Amniotic epithelial cell (primary cell): ENCODE measurements at places on chromosomes 2 and 18.

DNA sequence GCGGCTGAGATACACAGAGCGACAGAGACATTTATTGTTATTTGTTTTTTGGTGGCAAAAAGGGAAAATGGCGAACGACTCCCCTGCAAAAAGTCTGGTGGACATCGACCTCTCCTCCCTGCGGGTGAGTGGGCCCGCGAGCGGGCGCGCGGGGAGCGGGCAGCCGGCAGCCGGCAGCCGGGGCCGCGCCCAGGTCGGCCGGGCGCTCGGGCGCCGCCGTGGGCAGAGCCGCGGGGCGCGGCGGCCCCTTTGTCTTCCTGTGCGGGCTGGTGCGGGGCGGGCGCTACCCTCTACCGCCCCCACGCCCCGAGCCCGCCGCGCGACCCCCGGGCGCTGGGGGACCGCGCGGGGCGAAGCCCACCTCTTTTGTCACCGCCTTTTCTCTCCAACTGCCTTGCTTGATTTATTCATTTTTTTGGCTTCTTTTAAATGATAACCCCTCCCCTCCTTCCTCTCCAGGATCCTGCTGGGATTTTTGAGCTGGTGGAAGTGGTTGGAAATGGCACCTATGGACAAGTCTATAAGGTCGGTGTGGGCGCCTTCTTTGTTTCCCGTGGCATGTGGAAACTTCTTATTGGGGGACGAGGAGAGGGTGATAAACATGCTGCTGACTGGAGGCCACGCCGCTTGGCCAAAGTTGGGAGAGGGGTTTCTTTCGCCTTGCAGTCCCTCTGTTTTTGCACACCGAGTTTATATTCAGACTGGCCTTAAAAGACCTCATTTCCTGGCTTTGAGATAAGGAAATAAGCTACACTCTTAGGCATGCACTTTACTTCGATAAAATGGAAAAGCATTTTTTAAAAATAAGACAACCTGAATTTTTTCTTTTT, 722 bp downstream of the MAP4K4 start:
- DNase-seq = peak; percentile 24

- DNase-seq = no peak
Measured at GRCh38 chr2:216108310-216108966, 710 bp upstream of the XRCC5 start.

DNA sequence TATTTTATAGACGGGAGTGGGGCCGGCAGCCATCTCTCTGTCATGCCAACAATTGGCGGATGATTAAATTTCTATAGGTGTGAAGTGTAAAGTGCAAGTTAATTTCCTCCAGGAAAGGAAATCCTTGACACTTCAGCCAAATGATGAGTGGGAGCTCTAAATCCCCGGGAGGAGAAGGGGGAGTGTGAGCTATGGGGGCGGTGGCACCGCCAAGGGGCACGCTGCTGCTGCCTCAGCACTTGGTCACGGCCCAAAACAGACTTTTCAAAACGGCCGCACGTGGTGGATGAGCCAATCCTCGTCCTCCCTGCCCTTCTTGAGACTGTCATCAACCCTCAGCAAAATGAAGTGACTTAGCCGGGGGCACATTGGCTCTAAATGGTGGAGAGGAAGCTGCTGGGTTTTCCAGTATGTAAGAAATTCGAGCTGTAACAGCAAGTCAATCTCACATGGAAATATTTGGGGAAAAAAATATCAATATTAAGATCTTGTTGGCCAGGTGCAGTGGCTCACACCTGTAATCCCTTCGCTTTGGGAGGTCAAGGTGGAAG, 200.8 kb downstream of the TFCP2L1 start:
- no peak for DNase-seq

GRCh38 chr2:152236191-152236925, 60.8 kb upstream of the STAM2 start:
- DNase-seq = no peak

DNA sequence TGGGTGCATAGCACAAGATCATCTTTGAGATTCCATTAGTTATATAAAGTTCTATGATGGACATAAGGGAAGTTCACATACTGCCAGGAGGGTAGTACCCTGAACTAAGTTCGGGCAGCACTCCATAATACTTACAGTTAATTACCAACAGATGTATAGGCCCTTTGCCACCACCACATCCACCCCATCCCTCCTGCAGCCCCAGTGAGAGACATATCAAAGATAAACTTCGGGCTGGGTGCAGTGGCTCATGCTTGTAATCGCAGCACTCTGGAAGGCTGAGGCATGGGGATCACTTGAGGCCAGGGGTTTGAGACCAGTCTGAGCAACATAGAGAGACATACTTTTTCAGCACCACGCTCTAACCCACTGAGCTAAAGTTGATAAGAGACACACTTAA, 46.4 kb upstream of the NPAS2 start:
- no peak for DNase-seq
